ENCODE measurements at places on chromosomes 16 and 17.

DNA sequence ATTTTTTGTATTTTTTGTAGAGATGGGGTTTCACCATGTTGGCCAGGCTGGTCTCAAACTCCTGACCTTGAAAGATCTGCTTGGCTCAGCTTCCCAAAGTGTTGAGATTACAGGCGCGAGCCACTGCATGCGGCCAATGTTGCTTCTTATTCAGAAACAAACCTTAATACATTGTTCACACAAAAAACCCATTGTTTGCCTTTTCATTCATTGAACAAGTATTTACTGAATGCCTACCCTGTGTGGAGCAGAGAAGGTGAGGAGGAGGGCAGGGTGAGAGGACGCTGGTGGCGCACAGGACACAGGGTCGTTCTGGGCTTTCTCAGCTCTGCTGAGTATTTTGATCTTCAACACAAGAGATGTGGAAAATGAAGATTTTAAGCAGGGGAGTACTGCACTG, 8.0 kb upstream of the KRT23 start:
- no peak for DNase-seq

- no peak for DNase-seq
Observed at GRCh38 chr17:7403727-7403976, 245 bp downstream of the TMEM256 start.

DNA sequence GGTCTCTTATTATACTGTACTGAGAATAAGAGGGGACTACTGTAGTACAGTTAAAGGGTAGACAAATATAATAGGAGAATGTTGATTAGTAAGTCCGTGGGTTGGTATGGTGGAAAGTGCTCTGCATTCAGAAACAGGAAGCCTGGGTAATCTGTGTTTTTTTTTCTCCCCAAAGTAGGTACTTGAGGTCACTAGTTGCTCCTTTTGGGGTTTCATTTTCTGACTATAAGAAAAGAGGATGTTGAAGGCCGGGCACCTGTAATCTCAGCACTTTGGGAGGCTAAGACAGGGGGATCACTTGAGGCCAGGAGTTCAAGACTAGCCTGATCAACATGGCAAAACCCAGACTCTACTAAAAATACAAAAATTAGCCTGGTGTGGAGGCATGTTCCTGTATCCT, 42.0 kb upstream of the MMD start:
- DNase-seq = no peak

DNA sequence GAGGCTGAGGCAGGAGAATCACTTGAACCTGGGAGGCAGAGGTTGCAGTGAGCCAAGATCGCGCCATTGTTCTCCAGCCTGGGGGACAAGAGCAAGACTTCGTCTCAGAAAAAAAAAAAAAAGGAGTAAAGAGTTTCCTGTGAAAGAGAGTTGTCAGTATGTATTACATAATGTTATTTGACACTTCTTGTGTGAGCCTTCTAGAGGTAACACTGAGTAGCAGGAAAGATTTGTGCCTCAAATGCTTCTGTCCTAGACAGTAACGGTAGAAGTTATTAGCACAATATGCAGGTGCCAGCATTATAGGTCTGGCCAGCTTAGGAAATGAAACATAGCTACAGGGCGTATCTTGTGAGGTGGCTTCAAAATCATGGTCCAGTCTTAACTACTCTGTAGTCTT, 6.2 kb downstream of the RPS6KB1 start:
- no peak for DNase-seq

GRCh38 chr16:59039066-59039720, 305.1 kb upstream of the GOT2 start:
- no peak for DNase-seq
